Smooth muscle cell of trachea (primary cell): ENCODE measurements at places on chromosomes 4 and X. TPM values are rescaled to one million over a fixed set of nuclear protein-coding genes. Genes with fewer than 3 reads are reported as not detected.

The HMGN5 gene
- total RNA-seq = 0.17 and 1.6 TPM in 2 replicates

The PF4V1 gene
- total RNA-seq = 0.58 and 0.66 TPM in 2 replicates

The NWD2 gene
- not detected in 2 replicates for total RNA-seq

The MAGEA10 gene
- total RNA-seq = not detected in 2 replicates

The TEX13A gene
- total RNA-seq = not detected in 2 replicates

The MAGEE2 gene
- total RNA-seq = under 0.01 TPM in 1 of 2 replicates, not detected in the other

The MAGEB10 gene
- 0.17 TPM in 1 of 2 replicates, not detected in the other for total RNA-seq

The TGIF2LX gene
- total RNA-seq = not detected in 2 replicates

The CTAG1A gene
- total RNA-seq = not detected in 2 replicates

The MGAT4D gene
- under 0.01 TPM in 1 of 2 replicates, not detected in the other for total RNA-seq

The REST gene
- total RNA-seq = 26.0 and 34.0 TPM in 2 replicates

The CXCL10 gene
- 1.8 TPM in 1 of 2 replicates, not detected in the other for total RNA-seq

The ADAMTS3 gene
- 4.0 and 5.1 TPM in 2 replicates for total RNA-seq

The ASMT gene
- not detected in 2 replicates for total RNA-seq

The CHRDL1 gene
- 0.99 and 3.2 TPM in 2 replicates for total RNA-seq

The NSUN7 gene
- total RNA-seq = not detected in 2 replicates

The MAGEB17 gene
- total RNA-seq = not detected in 2 replicates

The KIAA1210 gene
- total RNA-seq = not detected in 2 replicates

The AMOT gene
- 21.0 and 21.1 TPM in 2 replicates for total RNA-seq

The NMU gene
- total RNA-seq = not detected in 2 replicates

The ZNF157 gene
- under 0.01 and 0.17 TPM in 2 replicates for total RNA-seq

The IRS4 gene
- total RNA-seq = not detected in 2 replicates

The SOWAHB gene
- total RNA-seq = under 0.01 and 0.17 TPM in 2 replicates

The TDO2 gene
- 5.8 and 13.4 TPM in 2 replicates for total RNA-seq

The CDKL2 gene
- 1.3 and 2.5 TPM in 2 replicates for total RNA-seq

The CDS1 gene
- 0.17 and 0.58 TPM in 2 replicates for total RNA-seq

The HTN3 gene
- total RNA-seq = not detected in 2 replicates

The OPRPN gene
- total RNA-seq = not detected in 2 replicates

The CXCL8 gene
- total RNA-seq = 0.58 and 6.3 TPM in 2 replicates

The CENPVL1 gene
- not detected in 2 replicates for total RNA-seq

The PHKA1 gene
- 6.5 and 6.8 TPM in 2 replicates for total RNA-seq

The PLCXD1 gene
- 9.1 and 14.7 TPM in 2 replicates for total RNA-seq

The GYG2 gene
- total RNA-seq = 4.5 and 9.3 TPM in 2 replicates

The TAF7L gene
- 0.50 and 0.58 TPM in 2 replicates for total RNA-seq

The TSPAN7 gene
- not detected in 2 replicates for total RNA-seq

The CFAP99 gene
- total RNA-seq = not detected in 2 replicates

The RBM3 gene
- 59.4 and 286 TPM in 2 replicates for total RNA-seq

The RAI2 gene
- total RNA-seq = 2.2 and 5.8 TPM in 2 replicates

The EFHC2 gene
- 0.29 and 1.2 TPM in 2 replicates for total RNA-seq

The MAML3 gene
- total RNA-seq = 2.3 TPM in 2 replicates

The DAPP1 gene
- total RNA-seq = not detected in 2 replicates
